ENCODE measurements at places on chromosomes 12 and 14.

DNA sequence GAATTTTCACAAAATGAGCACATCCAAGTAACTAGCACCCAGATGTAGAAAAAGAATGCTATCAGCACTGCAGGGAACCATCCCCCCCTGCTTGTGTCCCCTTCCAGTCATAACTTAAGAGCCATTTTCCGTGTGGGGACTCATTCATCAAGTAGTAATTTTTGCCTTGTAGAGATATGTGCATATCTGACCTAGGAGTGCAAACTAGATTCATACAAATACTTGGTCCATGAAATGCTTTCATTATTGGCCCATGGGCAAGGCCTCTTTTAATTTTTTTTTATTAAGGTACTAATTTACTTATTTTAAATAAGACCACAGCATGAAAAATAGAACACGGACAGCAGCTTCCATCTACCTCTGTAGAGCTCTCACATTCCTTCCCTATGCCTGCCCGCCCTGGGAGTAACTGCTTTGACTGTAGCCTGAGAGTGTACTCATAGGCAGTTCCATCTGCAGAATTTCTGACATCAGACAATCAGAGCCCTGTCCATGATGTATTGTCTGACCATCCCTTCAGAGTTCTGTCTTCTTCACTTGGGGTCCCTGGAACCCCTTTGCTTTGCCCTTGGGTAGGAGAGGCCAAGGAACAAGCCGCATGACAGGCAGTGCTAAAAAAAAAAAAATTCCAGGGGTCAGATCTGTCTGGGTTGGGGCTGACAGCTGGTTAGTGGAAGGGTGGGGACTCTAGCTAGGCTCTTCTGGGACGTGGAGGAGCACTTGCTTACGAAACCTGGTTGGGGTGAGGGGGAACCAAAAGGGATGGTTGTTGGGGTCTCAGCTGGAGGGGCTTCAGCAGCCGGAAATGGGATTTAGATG lies 131.7 kb downstream of the C12orf75 start:
- DNase-seq, result no peak

GRCh38 chr12:105667973-105668743 lies 337.7 kb downstream of the C12orf75 start:
- no peak for DNase-seq

- DNase-seq, result no peak
Measured at GRCh38 chr12:40907115-40907527, 214.9 kb downstream of the CNTN1 start.

DNA sequence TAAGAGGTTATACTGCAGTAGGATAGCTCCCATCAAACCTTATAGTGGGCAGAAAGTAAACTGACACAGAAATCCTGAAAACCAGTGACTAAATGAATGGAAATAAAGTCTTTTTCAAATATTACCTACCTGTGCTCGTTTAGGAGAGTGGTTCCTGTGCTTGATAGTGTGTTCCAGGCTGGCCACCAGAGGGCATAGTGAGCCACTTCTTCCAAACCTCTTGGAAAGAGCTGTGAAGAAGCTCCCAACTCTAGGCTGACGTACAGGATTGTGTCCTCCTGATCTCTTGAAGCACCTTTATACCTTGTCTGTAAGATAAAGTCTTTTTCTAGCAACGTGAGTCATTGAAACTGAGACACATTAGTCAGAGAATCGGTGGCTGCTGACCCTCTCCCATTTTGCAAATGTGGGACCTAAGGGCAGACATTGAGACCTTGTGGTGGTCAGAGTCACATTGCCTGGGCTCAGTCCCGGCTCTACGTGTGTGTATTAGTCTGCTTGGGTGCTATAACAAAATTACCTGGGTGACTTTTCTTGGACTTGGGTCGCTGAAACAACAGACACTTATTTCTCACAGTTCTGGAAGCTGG lies 17.6 kb downstream of the TDP1 start:
- peak; percentile 70 for DNase-seq

DNA sequence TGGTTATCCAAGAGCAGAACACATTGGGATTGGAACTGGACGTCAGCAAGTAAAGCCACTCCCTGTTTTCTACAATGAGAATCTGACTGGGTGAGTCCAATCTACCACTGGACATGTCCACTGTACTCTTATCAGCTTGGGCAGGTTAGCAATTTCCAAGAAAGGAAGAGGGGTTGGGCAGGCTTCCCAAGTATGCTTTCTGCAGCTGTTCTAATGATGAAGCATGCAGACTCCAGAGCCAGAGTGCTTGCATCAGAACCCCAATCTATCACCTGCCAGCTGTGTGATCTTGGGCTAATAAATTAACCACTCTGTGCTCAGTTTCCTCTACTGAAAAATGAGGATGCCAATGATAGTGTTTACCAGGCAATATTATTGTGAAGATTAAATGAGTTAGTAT lies 92.0 kb downstream of the EMP1 start:
- no peak for DNase-seq

Data from left lobe of liver (tissue), 2 donors.